Muscle of leg (tissue), 16 donors: ENCODE measurements at places on chromosomes 5 and 9. TPM values are rescaled to one million over a fixed set of nuclear protein-coding genes. Genes with fewer than 3 reads are reported as not detected.

- no peak for DNase-seq
Observed at GRCh38 chr9:116978155-116978554, 291.1 kb downstream of the TRIM32 start.

- DNase-seq, result no peak
Observed at GRCh38 chr5:149759986-149760853, 30.1 kb downstream of the PPARGC1B start.

CNTFR gene
- 53.5 TPM for polyA plus RNA-seq

GRCh38 chr5:145585-146323 is 45.5 kb upstream of the LRRC14B start:
- DNase-seq, result no peak

ZNF367 gene
- polyA plus RNA-seq, result 9.8 TPM

STOML2 gene
- 79.0 TPM for polyA plus RNA-seq

ASPN gene
- polyA plus RNA-seq, result 546 TPM

- peak; percentile 57 for DNase-seq
Observed at GRCh38 chr5:139671096-139671841, 23.1 kb downstream of the CXXC5 start.

- peak; percentile 14 for DNase-seq
Observed at GRCh38 chr5:52469835-52470234, 317.9 kb upstream of the ITGA1 start.

KIF24 gene
- polyA plus RNA-seq, result 6.8 TPM

GRCh38 chr9:115777610-115778009 is 376.0 kb upstream of the PAPPA start:
- peak; percentile 96 for DNase-seq

DNA sequence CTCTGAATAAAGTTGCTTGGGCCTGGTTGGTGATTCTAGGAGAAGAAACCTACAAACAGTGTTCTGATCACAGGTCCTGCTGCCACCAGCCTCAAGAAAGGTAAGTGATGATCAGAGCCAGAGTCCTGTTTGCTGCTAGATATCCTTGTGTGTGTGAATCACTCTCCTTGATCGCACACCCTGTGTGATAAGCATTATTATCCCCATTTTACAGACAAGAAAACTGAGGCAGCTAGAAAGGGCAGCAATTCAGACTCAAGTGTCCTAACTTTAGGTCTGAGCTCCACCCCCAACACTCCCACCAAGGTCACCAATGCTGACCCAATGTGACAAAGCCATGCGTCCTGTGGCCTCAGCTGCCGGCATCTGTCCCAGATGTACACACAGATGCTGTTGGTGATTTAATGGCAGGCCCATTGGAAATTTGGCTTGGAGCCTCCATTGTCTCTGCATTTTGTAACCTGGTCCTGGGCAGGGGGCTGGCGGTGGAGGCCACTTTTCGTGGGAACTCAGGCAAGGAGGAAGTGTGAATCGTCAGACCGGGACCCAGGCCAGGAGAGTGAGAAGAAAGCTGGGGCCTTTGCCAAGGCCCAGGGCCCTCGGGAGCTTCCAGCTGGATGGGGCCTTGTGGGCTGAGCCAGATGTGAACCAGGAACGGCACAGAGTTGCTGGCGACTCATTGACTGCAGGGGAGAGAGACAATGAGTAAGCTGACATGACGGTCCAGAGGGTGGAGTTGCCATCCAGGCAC is 29.8 kb upstream of the GGTA1 start:
- DNase-seq, result peak; percentile 98

DNA sequence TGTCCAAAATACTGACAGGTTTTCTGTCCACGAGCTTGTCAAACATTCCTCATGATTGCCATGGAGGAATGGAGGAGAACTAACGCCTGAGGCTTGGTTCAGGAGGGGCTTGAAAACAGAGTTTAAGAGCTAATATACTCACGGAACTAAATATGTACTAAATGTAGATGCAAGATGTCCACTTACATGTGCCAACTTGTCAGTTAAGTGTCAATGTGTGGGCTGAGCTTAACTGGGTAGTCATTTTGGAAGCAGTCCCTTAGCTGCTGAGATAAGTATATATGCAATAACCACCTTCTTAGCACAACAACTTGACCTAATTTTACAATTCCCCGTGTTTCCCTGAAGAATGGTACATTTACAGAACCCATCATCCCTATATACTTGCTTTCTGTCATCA is 176.0 kb downstream of the PTPRD start:
- DNase-seq, result no peak

- DNase-seq, result no peak
Observed at GRCh38 chr5:113100981-113101380, 124.4 kb downstream of the DCP2 start.

ENHO gene
- polyA plus RNA-seq, result 5.2 TPM

- DNase-seq, result no peak
Observed at GRCh38 chr5:33297760-33298216, 143.0 kb upstream of the TARS1 start.

DNA sequence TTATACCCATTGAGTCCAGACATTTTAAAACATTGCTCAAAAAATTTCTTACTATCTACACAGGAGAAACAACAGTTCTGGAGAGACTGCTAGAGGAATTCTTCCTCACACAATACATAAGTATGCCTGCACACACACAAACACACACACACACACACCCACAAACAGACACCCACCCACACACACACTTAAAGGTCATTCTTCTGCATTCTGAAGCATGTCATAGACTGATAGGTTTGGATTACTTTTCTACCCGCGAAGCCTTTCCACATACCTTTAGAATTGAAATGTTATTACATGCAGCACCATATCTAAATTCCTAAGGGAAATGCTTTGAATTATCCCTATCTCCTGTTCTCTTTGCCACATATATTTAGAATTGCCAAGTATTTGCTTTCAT is 80.2 kb downstream of the FAM174A start:
- no peak for DNase-seq

OLFML2A gene
- 142 TPM for polyA plus RNA-seq

DNA sequence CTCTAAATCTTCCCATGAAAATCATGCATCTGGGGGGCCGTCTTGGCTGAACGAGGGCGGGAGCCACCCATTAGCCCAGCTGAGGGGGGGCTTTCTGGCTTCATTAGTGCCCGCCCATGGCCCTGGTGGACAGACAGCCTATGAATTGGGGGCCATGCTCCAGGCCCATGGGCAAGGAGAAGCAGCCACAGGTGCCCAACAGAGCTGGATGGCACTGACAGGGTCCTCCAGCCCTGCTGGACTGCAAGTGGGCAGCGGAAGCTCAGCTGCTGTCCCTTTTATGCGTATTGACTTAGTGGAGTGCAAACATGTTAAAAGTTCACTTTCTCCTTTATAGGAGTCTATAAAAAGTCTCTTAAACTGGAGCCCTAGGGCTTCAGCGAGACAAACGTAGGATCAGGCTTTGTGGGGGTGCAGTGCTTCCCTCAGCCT is 75.3 kb downstream of the MACROH2A1 start:
- no peak for DNase-seq

DNA sequence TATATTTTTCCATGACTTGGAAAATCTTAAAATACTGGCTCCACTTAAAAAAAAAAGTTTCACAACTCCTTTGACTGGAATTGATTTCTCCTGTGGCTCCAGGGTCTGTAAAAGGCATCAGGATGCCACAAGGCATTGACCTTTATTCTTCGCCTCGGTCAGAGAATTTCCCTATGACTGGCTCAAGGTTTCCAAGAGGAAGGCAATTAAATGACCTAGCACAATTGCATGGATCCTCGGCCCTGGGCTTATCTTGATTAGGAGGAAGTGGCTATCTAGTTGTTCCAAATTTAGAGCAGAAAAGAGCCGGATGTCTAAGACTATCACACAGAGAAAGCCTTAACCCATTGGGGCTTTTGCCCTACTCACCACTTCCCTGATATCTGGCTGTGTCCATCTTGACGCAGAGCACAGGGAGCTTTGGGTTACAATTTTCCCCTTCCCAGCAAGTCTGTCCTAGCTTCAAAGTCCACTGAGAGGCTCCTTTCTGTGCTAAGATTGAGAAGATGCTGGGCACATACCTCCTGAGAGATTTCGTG is 56.9 kb upstream of the COL15A1 start:
- DNase-seq, result peak; percentile 73

- no peak for DNase-seq
Observed at GRCh38 chr9:137323531-137324331, 21.7 kb upstream of the NRARP start.

FOCAD gene
- polyA plus RNA-seq, result 15.1 TPM

DNA sequence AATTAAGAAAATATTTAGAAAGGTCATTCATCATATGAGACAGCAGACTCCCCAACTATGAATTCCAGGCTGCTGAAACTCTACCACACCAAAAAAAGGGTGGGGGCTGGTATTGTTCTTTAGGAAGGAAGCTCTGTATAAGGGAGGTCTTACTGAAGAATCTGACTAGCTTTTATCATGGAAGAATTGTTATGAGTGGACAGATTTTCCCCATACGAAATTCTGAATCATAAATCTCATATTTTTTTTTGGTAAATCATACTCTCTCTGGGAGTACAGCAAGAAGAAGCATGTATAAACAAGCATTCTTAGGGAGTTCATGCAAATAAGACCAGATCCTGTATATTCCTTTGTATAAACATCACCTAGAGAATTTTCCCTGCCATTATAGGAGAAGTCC is 220.0 kb downstream of the SLC12A2 start:
- DNase-seq, result no peak

PLGRKT gene
- polyA plus RNA-seq, result 30.9 TPM

IL13 gene
- polyA plus RNA-seq, result not detected

NR6A1 gene
- 0.82 TPM for polyA plus RNA-seq

- peak; percentile 98 for DNase-seq
Observed at GRCh38 chr9:15086778-15087324, 176.6 kb upstream of the FREM1 start.

- no peak for DNase-seq
Observed at GRCh38 chr5:149166591-149167100, 25.4 kb downstream of the ABLIM3 start.

GRCh38 chr9:76687861-76688391 is 76.3 kb upstream of the PCA3 start:
- no peak for DNase-seq
